ENCODE measurements at places on chromosomes 16 and 17. TPM values are rescaled to one million over a fixed set of nuclear protein-coding genes. Genes with fewer than 3 reads are reported as not detected.

- DNase-seq: no peak
Measured at GRCh38 chr16:68539711-68540239, 684 bp downstream of the ZFP90 start.

GRCh38 chr16:2596747-2597559 lies 59.1 kb downstream of the PDPK1 start:
- no peak for DNase-seq

DNA sequence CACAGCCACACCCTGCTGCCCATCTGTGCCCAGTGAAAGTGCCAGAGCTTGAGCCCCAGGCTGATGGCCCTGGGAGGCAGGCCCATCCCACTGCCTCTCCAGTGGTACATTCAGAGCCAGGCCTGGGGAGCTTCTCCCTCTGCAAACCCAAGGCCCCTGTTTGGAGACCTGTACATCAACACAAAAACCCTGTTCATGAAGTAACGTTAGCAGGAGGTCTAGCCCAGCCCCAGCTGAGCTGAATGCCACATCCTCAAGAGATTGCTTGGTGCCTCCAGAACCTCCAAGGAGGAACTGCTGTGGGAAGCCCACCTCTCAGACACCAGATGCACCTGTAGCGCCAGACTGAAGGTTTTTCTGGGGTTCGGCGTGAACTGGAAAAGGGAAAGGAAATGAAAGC lies 31.5 kb downstream of the C16orf78 start:
- DNase-seq: no peak

DNA sequence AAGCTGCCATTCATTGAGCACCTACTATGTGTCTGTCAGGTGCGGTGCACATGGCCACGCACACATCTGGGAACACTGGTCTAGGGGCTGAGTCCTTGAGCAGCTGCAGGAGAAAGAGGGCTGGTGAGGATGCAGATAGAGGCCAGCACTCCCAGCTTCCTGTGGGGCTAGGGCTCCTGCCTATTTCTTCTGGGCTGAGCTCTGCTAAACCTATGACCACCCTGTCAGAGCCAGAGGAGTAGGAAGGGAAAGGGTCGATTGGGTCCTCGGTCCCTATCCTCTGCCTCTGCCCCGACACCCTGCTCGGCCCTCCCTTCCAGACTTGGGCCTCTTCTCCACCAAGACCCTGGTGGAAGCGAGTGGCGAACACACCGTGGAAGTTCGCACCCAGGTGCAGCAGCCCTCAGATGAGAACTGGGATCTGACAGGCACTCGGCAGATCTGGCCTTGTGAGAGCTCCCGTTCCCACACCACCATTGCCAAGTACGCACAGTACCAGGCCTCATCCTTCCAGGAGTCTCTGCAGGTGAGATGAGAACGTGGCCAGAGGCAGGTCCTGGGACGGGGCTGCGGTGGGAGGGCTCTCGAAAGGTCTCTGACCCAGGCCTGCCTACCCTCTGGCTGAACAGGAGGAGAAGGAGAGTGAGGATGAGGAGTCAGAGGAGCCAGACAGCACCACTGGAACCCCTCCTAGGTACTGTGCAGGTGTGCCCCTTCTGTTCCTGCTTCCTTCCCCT lies 4.0 kb upstream of the TMEM88 start:
- DNase-seq: no peak

Gene HASPIN
- total RNA-seq: 9.9 TPM

Gene KIF19
- total RNA-seq: not detected
